ENCODE measurements at places on chromosomes 7 and 10.

DNA sequence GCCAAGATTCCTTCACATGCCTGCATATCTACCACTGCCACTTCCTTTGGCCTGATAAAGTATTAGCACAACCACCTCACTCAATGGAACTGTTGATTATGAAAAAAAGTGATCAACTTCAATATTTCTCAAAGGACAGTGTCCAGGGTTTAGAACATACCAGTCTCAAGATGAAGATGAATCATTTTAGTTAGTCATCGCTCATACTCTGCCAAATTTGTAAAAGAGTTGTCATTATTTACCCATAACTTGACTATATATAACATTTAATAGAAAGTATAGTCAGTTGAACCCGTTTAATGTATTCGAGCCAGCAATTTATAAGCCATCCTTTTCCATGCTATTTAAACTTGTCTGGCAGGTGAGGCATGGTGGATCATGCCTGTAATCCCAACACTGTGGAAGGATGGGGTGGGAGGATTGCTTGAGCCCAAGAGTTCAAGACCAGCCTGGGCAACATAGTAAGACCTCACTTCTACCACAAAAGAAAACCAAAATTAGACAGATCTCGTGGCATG lies 33.2 kb downstream of the SPAM1 start:
- DNase-seq, result no peak

GRCh38 chr10:114821915-114822443 lies 399 bp downstream of the FHIP2A start:
- no peak for DNase-seq

DNA sequence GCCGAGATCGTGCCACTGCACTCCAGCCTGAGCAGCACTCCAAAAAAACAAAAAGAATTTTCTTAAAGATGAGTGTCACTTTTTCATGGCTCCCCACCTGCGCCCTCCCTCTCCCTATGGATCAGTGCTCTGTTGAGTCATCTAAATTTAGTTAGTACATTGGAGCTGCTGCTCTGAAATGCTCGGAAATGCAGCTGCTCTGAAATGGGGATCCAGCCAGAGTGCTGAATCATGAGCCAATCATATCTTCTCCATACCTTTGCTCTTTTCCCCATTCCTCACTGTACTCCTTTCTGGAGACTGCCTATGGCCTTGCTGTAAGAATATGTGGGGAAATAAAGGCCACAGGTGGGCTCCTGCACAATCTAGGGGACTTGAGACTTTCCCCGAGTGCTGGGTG lies 188.8 kb downstream of the ZNF438 start:
- no peak for DNase-seq

- DNase-seq, result no peak
Observed at GRCh38 chr7:106568680-106569499, 92.1 kb downstream of the CCDC71L start.

DNA sequence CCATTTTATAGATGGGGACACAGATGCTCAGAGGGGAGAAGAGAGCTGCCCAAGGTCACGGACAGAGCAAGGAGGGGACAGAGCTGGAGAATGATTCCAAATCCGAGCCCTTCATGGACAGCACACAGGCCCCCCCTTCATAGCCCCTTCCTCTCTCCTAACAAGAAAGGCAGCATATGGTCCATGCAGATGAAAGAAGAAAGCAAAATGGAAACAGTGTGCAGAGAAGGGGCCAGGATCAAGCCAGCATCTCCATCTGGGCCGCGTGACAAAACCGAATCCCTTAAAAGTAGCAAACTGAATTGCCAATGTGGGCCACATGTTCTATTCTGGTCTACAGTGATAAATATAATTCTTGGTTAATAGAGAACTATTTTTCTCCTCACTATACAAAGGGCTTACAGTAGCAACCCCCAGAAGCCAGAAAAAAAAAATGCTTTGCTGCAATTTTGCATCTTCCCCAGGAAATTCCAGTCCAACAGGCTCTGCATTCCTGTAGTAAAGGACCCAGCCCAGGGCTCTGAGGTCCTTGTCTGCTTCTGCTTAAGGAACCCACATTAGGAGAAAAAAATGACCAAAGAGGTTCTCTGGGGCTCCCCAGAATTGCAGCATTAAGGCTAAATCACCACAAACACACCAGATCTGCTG lies 7.8 kb downstream of the CPXM2 start:
- no peak for DNase-seq

DNA sequence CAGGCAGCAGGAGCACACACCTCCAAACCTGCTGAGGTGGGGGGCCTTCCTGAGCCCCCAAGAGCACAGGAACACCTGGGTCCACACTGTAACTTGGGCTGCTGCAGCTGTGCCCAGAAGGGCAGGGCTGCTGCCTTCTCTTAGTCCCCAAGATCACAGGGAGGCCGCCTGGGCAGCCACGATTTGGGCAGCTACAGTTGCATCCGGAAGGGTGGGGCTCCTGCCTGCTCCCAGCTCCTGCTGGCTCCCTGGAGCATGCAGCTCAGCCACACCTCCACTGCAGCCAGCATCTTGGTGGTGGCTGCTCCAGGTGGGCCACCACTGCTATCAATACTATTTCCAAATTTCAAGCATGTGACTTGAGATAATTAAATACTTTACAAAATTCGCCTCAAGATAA lies 38.5 kb upstream of the AGMO start:
- DNase-seq, result no peak

DNA sequence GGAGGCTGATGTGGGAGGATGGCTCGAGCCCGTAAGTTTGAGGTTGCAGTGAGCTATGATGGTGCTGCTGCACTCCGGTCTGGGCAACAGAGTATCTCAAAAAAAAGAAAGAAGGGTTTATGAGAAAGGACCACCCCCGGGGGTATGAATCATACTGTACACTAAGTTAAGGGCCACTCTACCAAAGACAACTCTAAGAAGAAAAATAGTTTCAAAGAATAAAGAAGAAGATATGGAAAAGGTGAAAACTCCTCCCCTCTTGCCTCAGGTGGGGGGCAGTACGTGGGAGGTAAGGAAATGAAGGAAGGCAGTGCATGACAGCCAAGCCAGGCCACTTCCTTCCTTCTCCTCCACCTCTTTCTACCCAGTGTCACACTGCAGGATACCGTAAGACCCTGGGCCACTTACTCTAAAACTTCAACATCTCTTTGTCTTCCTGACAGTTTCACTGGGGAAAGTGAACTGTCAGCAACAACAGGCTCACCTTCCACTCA lies 61.3 kb downstream of the PIP4K2A start:
- no peak for DNase-seq

GRCh38 chr10:94014304-94014703 lies 20.6 kb downstream of the PLCE1 start:
- DNase-seq, result no peak

DNA sequence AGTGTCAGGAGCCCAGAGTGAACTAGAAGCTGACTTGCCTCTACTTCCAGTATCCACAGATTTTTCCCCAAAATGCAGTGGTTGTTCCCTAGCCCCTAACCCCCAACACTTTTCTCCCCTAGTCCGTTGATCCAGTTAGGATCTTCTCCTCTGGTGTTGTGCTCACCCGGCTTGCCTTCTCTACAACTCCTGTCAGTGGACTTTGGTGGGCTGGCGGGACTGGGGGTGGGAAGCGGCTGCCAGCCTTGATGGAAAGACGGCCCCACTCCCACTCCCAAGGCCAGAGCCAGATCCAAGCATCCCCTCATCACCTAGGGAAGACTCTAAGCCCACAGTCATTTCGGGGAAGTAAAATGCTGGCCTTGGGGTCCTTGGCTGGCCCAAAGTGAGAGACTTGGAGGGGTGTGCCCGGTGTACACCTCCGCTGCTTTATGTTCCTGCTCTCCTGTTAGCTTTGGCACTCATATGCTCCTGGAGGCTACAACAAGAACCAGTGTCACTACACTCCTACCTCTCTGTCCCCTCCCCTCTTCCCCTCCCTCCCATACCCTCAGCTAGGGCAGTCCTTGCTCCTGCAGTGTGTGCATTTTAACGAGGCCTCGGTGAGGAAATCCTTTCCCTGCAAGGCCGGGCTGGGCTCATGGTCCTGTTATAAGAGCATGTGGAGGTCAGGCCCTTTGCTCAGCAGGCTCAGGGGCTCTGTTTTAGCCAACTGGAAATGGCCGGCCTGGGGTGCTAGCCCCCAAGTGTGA lies 930 bp upstream of the HOXA10 start:
- no peak for DNase-seq

DNA sequence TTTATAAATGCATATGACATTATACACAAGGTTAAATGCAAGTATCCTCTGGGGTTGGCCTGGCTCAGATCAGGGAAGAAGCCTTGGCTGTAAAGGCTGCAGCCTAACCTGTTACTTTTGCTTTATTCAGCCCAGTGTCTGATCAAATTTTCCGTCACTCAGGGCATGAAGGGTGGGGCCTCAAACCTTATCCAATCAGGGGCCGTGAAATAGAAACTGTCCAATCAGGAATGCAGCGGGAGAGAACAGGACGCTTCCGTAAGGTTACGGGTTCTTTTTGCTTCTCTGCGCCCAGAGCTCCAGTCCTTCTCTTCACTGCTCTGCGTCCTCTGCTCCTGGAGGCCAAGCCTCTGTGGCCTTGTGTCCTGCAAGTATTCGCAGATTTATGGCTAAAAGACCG lies at the start of gene ZNF716:
TSS of gene ZNF716 (plus strand) at position 274 of the 400 bp plus-strand sequence. CDS start at position 386, 112 bp downstream.
- DNase-seq, result no peak

GRCh38 chr7:116399819-116400218 lies 99.7 kb upstream of the CAV2 start:
- DNase-seq, result no peak

DNA sequence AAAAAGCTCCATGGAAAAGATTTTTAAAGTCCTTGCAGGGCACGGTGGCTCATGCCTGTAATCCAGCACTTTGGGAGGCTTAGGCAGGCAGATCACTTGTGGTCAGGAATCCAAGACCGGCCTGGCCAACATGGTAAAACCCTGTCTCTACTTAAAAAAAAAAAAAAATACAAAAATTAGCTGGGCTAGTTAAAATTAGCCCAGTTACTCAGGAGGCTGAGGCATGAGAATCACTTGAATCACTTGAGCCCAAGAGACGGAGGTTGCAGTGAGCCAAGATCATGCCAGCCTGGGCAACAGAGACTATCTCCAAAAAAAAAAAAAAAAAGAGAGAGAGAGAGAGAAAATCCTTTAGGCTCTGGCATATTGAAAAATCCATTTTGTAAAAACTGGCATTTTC lies 61.9 kb downstream of the CCDC6 start:
- no peak for DNase-seq

- no peak for DNase-seq
Observed at GRCh38 chr10:99534939-99535763, 2.4 kb downstream of the NKX2-3 start.

DNA sequence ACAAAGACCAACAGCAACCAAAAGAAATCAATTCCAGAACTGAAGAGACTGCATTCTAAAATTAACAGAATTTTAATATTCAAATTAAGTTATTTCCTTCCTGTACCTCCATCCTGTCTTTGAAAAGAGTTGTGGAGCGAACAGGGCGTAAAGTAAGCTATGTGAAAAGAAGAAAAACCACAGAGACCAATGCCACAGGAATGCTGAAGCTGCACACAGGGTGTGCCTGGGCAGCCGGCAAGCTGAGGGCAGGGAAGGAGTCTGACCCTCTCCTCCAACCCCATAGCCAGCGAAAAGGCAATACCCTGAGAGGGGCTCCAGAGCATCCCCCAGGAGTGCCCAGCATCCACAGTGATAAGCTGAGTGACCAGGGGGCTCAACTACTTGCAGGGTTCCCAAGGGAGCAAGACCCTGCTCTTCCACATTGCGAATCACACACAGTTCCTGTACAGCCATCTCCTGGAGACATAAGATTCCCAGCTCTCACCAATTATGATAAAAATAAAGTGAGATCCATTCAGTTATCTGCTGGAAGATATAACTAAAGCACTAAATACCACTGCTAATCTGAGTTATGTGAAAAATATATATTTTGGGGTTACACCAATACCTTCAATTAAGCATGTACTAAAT lies 93.8 kb downstream of the PARD3 start:
- no peak for DNase-seq

DNA sequence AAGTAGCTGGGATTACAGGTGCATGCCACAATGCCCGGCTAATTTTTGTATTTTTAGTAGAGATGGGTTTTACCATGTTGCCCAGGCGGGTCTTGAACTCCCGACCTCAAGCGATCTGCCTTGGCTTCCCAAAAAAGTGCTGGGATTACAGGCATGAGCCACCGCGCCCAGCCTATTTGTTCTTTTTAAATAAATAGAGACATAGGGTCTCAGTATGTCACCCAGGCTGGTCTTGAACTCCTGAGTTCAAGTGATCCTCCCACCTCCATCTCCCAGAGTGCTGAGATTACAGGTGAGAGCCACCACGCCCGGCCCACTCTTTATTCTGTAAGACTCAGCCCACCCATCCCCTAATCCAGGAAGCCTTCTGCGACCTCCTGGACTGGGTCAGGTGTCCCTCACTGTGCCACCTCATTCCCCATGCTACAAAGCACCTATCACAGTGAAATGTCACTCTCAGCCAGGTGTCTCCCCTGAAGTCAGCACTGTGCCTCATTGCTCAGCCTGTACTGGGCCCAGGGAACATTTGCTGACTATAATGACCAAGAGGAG lies 2.8 kb downstream of the TMEM120A start:
- DNase-seq, result no peak

DNA sequence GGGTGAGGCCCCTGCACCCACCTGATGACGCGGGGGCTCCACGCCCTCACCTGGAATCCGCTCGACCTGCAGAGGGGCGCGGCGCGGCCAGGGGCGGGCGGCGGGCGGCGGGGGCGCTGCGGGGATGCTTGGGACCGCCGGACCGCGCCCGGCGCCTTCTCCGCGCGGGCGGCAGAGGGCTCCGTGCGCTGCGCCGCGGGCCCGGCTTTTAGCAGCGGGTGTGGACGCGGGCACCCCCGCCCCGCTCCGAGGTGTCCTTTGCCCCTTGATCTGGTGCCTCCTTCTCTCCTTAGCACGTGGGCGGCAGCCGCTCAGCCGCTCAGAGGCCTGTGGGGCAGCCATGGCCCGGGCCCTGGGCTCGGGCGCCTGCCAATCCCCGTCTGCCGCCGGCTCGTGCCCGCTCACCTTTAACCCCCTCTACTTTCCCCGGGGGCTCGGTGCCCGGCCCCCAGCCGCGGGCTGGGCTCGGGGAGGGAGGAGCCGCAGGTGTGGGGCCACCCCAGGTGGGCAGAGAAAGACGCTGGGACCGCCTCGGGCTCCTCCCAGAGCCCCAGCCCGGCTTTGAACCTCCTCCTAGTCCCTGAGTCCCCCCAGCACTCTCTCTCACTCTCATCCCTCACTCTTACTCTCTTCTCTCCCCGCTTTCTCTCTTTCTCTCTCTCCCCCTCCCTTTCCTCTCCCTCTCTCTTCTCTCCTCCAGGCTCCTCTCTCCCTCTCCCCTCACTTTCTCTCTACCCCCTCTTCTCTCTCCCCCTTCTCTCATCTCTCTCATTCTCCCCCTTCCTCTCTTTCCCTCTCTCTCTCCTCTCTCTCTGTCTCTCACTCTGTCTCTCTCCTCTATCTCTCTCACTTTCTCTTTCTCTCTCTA lies 19.7 kb upstream of the VPS37D start:
- no peak for DNase-seq

- no peak for DNase-seq
Observed at GRCh38 chr7:100641860-100642533, 645 bp upstream of the TFR2 start.

DNA sequence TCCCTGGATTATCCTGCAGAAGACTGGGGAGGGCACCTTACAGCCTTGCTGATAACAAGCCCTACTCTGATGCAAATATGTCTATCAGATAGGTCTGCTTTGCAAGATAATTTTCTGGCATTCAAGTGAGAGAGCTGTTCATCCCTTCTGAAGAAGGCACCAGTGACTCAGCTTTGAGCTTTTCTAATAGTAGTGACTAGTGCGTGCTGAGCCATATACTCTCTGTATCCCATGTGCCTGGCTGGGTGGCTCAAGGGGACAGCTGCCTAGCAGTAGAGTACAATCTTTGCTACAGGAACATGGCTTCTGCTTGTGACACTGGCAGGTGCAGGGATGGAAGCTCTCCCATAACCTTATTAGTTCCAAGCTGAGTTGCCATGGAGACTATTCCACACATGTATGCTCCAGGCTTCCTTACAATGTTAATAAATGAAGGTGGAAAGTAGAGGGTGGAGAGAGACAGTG lies 35.0 kb upstream of the ABCB4 start:
- DNase-seq, result no peak
